ENCODE measurements at places on chromosomes 1 and 21. TPM values are rescaled to one million over a fixed set of nuclear protein-coding genes. Genes with fewer than 3 reads are reported as not detected.

DNA sequence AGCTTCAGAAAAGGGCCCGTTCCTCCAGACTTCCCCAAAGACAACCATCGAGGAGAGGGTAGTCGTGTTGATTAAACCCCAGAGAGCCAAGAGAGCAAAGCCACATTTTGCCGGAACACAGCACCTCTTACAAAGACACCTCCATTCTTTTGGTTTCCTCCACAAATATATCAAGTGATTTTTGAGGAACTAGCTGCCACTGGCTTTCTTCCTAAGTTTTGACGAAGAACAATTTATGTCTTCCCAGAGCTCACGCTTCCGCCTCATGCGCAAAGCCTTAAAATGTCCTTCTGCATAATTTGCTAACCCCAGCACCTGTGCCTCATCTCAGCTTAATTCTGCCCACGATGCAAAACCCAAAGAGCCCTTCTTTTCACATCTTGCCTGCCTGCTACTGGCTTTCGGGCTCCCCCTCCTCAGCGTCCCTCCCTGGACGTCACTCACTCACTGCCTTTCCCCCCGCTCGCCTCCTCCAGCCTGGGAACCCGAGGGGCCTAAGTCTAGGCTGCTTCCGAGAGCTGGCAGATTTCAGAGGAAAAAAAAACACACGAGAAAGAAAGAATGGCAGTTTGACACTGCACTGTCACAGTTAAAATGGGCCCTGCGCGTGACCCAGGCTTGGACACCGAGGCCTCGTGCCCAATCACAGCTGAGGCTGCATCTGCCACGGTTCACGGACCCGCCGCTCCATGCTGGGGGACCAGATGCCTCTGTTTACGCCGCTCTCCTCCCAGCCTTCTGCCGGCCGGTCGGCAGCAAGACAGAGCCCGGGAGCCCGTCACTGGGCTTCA is 77.6 kb upstream of the IFNAR2 start:
- H3K36me3 ChIP-seq = no peaks in the 10 kb centered on the region
- H3K27me3 ChIP-seq = peaks cover 6% of the 10 kb centered on the region
- H3K4me1 ChIP-seq = no peaks in the 10 kb centered on the region
- DNase-seq = no peak
- no peak overlapping the region for H3K27ac ChIP-seq

- no peaks in the 10 kb centered on the region for H3K27me3 ChIP-seq
- peaks cover 14% of the 10 kb centered on the region for H3K36me3 ChIP-seq
- H3K27ac ChIP-seq = no peak overlapping the region
- no peak overlapping the region for H3K4me3 ChIP-seq
Measured at GRCh38 chr1:202750024-202750423, 39.8 kb upstream of the SYT2 start.

GRCh38 chr21:33578214-33578613 is 10.3 kb downstream of the DONSON start:
- peaks cover 2% of the 10 kb centered on the region for H3K36me3 ChIP-seq
- no peak overlapping the region for H3K27ac ChIP-seq
- no peak for DNase-seq
- no peak overlapping the region for H3K4me3 ChIP-seq
- no peaks in the 10 kb centered on the region for H3K4me1 ChIP-seq

- H3K27me3 ChIP-seq = peaks cover 3% of the 10 kb centered on the region
- no peak overlapping the region for H3K4me3 ChIP-seq
- H3K27ac ChIP-seq = no peak overlapping the region
Measured at GRCh38 chr1:239308701-239309333, 77.6 kb upstream of the CHRM3 start.

- H3K27ac ChIP-seq = peak overlapping the region; percentile 99
- H3K27me3 ChIP-seq = no peaks in the 10 kb centered on the region
- no peaks in the 10 kb centered on the region for H3K36me3 ChIP-seq
- no peak for DNase-seq
Measured at GRCh38 chr1:160436966-160437365, 36.6 kb downstream of the VANGL2 start.

DNA sequence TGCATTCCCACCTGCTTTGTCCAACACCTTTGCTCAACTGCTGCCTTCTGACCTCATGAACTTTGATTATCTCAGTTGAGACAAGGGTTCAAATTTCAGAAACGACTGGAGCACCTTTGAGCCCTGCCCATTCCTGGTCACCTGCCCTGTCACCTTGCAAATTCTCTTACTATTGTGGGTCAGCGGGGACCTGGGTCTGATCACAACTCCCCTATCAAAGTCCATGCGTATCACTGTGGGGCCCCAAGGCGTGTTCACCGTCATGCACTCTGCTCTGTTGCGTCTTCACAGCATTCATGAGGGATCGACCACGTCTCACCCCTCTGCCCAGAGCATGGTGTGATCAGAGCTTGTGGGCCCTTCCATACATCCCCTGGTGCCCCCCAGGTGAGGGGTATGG is 12.9 kb downstream of the PTPRF start:
- no peaks in the 10 kb centered on the region for H3K36me3 ChIP-seq
- H3K27me3 ChIP-seq = peaks cover 1% of the 10 kb centered on the region
- H3K4me3 ChIP-seq = no peak overlapping the region

Gene ECM1
- polyA plus RNA-seq = not detected

Gene BARHL2
- not detected for polyA plus RNA-seq

Gene HMCN1
- not detected for polyA plus RNA-seq

Measured in immature natural killer cell (primary cell).